ENCODE measurements at places on chromosomes 3 and 15. TPM values are rescaled to one million over a fixed set of nuclear protein-coding genes. Genes with fewer than 3 reads are reported as not detected.

Gene FNDC3B
- total RNA-seq = 44.3 TPM

Gene LRRIQ4
- total RNA-seq = not detected

Gene EBLN2
- total RNA-seq = 3.2 TPM

Gene NR2F2
- 6.3 TPM for total RNA-seq

Gene DAPK2
- 8.8 TPM for total RNA-seq

Gene GRK7
- not detected for total RNA-seq

Gene PP2D1
- total RNA-seq = not detected

Gene MYZAP
- total RNA-seq = 29.8 TPM

Gene CCDC9B
- 34.4 TPM for total RNA-seq

Gene ITPKA
- total RNA-seq = 0.76 TPM

Gene IFRD2
- 100 TPM for total RNA-seq

Gene GATM
- 20.0 TPM for total RNA-seq

Gene CACNA2D3
- 1.2 TPM for total RNA-seq

Gene ANAPC13
- 38.7 TPM for total RNA-seq

Gene TTC23
- 18.9 TPM for total RNA-seq

Gene DAZL
- not detected for total RNA-seq

Gene AADACL2
- total RNA-seq = 0.18 TPM

Gene KLHL6
- total RNA-seq = not detected

Gene OIP5
- total RNA-seq = 16.3 TPM

Gene C3orf20
- not detected for total RNA-seq

Gene GP9
- total RNA-seq = not detected

Gene LTF
- 1.9 TPM for total RNA-seq

Gene FOXL2
- not detected for total RNA-seq

Gene AQR
- total RNA-seq = 14.7 TPM

Gene THPO
- not detected for total RNA-seq

Gene CIB2
- 11.8 TPM for total RNA-seq

Gene CHCHD6
- total RNA-seq = 11.4 TPM

Gene TMEM207
- total RNA-seq = not detected

Gene TEX264
- total RNA-seq = 53.4 TPM

Gene TTC21A
- total RNA-seq = 1.6 TPM

Gene GCNT3
- total RNA-seq = 8.8 TPM

Gene CYP11A1
- 11.8 TPM for total RNA-seq

Gene CP
- total RNA-seq = not detected

Gene DTWD1
- 12.4 TPM for total RNA-seq

Gene RTP3
- total RNA-seq = not detected

Gene HAPLN3
- 3.1 TPM for total RNA-seq

Gene GAP43
- total RNA-seq = 1.2 TPM

Gene IL12A
- total RNA-seq = 0.44 TPM

Gene LCTL
- not detected for total RNA-seq

Gene CD200R1
- 2.9 TPM for total RNA-seq

Gene TFDP2
- 22.9 TPM for total RNA-seq

Gene TRIM42
- not detected for total RNA-seq

All from esophagus squamous epithelium (tissue), 5 donors.